GM12878 (cell line): ENCODE measurements at places on chromosomes 4 and X.

GRCh38 chrX:123083924-123084323 lies 100.2 kb upstream of the GRIA3 start:
- DNase-seq = no peak

GRCh38 chrX:55874807-55875206 lies 157.3 kb downstream of the RRAGB start:
- no peak for DNase-seq

DNA sequence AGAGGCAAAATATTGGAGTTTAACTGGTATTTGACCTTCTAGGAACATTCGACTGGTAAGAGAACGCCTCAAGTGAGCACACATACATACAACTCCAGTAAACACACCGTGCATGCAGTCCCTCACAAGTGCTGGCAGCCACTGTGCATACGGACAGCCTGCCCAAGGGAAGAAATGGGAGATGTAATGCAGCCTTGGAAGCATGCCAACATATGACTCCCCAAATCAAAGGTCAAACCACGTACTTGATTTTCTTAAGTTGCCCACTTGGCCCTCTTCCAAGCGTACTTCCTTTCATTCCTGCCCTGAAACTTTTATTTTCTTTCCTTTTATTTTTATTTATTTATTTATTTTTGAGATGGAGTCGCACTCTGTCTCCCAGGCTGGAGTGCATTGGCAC lies 206.6 kb downstream of the SPRY1 start:
- no peak for DNase-seq

- DNase-seq = no peak
Measured at GRCh38 chr4:107318078-107318477, 282.0 kb upstream of the DKK2 start.

DNA sequence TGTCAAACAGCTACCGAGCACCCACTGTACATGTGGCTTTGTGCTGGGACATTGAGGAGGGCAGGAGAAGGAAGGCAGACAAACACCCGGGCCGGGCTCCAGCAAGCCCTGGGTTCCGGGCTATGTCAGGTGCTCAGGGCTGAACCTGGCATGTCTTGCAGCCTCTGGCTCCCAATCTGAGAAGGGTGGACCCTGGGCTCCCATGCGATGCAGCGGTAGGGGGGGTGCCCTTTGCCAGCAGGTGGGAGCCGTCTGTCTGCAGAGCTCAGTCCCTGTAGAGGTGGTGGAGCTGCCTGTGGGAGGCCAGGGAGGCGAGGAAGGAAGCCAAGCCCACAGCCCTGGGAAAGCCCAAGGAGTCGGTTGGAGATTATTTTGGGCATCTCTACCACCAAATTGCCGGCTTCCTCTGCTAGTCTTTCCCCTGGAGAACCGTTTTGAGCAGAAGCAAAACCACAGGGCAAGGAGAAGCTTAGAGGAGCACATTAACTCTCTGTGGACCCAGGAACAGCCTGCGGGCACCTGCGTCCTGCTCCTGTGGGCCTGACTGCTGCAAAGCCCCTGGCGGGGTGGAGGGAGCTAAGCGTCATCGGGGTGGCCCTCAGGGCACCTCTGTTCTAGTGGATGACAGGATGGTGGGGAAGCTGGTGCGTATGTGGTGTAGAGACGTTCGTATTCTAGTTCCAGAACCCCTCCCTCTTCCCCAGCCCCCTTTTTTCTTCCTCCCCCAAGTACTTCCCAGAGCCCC lies 10.3 kb downstream of the CPZ start:
- DNase-seq = no peak

DNA sequence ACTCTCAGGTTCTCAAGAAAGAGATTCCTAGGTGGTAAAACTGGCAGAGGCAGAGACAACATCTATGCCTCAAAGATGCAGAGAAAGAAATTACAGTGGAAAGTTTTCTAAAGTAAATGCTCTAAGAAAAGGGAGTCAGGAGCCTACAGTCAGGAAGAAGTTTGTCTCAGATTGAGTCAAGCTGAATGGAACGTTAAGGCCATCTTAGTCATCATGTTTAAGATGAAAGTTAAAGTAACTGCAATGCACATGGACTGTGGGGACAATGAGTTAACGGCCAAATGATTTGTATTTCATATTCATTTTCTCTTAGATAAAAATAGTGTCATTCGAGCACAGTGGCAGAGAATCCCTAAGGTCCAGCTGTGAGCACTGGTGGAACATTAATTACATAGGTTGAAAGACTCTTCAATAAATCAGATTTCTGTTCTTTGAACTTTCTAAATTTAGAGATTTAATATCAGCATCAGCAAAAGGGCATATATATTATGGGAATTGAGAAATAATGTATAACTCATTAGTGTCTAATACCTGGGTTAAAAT lies 384.6 kb downstream of the DTHD1 start:
- no peak for DNase-seq

GRCh38 chr4:37953620-37954293 lies 6.4 kb upstream of the PTTG2 start:
- DNase-seq = no peak

DNA sequence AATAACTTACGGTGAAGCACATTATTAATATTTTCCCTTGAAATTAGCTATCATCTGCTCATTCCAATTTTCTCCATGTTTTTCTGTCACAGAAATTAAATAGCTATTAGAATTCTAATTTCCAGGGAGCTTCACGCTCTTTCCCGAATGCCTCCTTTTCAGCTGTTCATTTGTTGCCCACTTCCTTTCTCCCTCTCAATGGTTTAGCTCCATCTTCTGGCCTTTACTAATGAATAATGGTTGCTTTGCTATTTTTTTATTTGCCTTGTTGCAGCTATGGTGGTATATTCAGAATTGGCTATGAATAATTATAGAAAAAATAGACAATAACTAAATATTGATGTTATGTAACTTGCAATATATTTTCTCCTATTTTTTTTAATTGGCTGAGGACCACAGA lies 70.5 kb downstream of the GRIA2 start:
- DNase-seq = no peak

- no peak for DNase-seq
Measured at GRCh38 chr4:81412946-81413495, 58.7 kb downstream of the RASGEF1B start.

- no peak for DNase-seq
Measured at GRCh38 chr4:34108391-34108790, 2135.9 kb downstream of the ARAP2 start.

DNA sequence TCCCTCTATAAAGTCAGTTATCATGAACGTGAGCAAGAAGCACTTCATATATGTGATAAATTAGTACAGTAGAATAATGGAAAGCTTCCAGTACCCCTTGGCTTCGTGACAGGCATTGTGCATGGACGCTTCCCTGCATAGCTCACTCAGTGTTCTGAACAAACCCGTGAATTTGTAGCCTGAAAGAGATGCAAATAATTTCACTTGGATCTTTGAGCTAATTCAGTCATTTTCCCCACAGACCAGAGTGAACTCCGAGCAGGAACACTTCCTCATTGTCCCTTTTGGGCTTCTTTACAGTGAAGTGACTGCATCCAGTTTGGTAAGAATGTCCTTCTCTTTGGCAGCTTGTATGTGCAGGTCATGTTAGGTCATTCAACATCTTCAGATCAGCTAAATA lies 50.1 kb downstream of the ADD1 start:
- no peak for DNase-seq

- DNase-seq = no peak
Measured at GRCh38 chr4:99642725-99643489, 14.7 kb downstream of the C4orf54 start.

DNA sequence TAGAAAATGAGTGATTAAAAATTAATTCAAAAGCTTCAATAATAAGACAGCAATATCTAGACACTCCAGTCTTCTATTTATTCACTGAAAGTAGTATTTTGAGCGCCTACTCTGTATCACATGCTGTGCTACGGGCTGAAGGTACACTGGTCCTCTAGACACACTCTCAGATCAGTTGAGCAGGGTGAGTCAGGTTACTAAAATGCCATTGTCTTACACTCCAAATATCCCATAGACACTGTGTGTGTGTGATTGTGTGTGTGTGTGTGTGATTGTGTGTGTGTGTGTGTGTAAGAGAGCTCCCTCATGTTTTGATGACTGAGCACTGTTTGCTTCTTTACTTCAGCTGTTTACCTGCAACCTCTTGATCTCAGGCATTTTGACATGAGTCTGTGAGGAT lies 342.8 kb upstream of the BOD1L1 start:
- no peak for DNase-seq

DNA sequence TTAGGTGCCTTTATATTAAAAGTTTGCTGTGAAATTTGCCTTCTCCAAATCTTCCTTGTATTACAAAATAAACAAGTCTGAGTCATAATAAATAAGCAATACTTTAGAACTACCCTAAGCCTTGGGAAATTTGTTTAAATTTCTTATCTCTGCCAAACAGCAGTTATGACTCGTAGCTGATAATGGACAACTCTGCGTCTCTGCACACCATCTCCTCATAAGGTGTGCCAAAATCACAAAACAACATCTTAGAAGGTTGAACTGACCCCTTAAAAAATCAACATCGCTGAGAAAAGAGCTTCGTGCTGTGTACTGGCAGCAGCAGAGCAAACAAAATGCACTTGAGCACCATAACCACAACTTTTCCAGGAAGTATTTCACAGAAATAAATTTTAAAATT lies 22.0 kb downstream of the OR13H1 start:
- DNase-seq = no peak

DNA sequence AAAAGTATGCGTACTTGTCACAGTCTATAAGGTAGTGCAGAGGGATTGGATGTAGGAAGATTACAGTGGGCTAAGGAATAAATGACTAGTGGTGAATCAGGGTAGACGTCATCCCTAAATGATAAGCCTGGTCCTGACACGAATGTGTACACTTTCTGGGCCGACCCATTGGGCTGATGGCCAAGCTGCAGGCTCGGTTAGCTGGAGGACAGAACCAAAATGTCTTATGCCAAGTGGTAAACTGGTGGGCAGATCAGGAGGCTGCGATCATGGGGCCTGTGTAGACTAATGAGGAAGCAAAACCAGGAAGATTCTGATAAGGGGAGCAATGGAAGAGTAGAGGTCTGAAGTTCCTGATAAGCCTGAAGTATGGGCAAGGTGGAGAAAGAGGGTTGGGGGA lies 272.8 kb upstream of the GATB start:
- no peak for DNase-seq

- no peak for DNase-seq
Measured at GRCh38 chrX:54358424-54359211, 772 bp upstream of the WNK3 start.

DNA sequence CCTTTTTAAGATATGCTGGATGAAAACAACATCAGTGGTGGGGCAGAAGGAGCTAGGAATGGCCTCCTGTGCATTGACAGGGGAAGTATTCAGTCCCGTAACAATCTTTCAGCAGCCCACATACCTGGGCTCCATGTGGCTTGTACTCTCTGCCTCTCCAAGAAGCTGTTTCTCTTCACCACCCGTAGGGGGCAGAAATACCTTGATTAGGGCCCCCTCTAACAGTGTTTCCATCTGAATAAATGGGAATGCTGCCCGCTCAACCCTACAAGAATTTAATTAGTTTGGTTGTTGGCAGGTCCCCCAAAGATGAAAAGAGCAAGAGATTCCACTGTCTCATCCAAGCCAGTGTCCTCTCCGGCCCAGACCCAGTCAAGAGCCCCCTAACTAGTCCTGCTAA lies 155.2 kb downstream of the SMIM20 start:
- DNase-seq = no peak

DNA sequence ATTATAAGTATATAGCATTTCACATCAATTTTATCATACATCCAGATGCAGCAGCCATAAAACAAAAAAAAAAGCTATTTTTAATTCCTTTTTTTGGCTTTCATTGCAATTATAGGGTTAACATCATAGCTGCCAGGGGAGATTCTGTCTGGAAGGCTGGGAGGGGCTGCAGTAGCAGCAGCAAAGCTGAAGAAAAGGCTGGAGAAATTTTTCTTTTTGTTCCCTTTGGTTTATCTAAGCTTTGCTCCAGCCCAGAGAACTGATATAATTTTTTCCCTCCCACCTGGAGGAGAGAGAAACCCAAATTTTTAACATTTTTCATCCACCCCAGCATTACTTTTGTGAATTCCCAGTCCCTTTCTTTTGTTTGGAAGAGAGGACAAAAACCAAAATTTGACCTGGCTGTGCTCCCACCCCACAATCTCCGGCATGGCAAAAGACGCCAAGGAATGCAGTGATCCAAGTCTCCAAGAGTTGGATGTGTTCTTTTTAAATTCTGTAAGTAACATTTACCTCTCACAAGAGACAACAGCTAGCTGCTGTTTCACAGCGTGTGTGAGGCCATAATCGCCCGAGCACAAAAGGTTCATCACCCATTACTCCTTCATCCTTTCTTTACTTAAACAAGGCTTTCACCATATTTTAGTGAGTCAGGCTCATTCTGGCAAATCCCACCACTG lies 25.1 kb upstream of the FAM156A start:
- no peak for DNase-seq
